MV-4-11 (cell line): ENCODE measurements at places on chromosomes 1 and 21.

DNA sequence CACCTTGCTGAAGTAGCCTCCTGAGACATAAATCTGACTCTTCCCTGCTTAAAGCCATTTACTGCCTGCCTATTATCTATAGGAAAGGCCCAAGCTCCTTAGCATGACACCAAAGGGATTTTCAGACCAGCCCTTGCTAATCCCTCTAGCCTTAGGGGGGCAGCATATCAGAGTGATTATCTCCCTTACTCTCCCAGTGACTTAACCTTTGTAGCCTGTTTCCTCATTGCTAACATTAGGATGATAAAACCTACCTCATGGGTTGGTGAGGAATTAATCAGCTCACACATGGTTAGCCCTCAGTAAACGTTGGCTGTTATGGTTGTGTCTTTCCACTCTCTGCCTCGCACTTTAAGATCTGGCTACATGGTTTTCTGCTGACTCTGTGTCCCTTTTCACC is 70.1 kb downstream of the ROR1 start:
- no peak for DNase-seq

DNA sequence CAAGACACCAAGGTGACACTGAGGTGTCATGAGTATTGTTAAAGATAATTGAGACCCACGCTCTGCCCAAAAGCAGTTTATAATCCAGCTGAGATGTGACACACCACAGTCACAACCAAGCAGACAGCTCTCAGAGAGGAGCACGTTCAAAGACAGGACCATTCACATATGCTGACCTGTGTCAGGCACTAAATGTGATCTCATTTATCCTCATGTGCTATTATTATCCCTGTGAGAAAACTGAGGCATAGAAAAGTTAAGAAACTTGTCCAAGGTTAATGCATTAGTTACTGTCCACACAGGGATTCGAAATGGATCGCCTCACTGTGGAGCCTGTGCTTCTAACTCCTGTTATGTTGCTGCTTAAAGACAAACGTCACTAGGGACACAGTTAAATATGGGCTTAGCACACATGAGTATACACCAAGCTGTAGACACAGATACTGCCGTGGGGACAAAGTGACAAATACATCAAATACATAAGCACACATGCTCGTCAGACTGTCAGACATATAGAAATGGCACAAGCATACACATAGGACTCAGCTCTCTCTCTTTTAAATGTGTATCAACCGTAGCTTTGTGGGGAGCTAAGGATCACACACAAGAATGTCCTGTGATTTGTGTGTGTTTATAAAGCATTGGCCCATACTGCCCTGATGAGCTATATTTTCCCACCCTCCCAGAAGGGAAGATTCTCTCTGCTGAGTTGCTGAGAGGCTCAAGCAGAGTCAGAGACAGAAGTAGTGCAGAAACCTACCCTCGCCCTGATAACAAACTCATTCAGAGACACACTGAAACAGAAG is 3.5 kb upstream of the IGSF8 start:
- no peak for DNase-seq

DNA sequence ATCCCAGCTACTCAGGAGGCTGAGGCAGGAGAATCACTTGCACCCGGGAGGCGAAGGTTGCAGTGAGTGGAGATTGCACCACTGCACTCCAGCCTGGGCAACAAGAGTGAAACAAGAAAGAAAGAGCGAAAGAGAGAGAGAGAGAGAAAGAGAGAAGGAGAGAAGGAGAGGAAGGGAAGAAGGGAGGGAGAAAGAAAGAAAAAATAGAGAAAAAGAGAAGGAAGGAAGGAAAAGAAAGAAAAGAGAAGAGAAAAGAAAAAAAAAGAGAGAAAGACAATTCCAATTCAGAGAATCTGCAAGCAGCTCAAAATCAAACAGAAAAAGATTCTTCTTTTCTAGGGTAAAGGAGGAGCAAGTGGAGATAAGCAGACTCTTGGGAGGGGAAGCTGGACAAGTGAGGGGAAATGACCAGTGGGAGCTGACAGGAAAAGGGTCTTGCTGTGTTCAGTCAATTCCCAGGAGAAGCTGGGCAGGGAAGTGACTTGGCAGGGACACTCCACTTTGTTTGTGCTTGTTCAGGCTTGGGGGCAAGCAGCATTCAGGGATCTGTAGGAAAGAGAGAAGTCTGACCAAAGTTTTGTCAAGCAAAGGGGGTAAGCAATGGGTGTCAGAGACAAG is 3.6 kb upstream of the CAPN2 start:
- DNase-seq: no peak

- DNase-seq: no peak
Measured at GRCh38 chr1:203799971-203800370, 4.5 kb downstream of the ZBED6 start.

DNA sequence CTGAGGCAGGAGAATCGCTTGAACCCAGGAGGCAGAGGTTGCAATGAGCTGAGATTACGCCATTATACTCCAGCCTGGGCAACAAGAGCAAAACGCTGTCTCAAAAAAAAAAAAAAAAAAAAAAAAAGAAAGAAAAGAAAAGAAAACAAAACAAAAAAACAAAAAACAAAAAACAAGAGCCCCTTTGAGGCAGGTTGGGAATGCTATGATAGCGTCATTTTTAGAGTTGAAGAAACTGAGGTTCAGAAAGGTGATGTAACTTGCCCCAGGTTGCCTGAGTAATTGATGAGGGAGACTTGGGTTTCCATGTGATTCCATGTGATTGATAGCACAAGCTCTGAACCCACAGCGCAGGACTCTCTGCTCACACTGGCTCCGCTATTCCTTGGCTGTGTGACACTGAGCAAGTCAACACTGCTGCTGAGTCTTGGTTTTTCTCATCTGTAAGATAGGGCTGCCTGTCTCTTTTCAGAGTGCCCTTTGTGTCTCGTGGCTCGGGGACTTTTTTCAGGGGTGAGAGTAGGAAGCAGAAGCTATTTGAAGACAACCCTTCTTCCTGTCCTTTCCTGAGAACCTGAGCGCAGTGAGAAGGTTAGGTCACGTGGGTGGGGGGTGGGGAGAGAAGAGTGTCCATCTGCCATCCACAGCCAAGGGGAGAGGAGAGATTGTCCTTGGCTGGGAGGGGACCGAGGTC is 2.5 kb downstream of the CNR2 start:
- no peak for DNase-seq

DNA sequence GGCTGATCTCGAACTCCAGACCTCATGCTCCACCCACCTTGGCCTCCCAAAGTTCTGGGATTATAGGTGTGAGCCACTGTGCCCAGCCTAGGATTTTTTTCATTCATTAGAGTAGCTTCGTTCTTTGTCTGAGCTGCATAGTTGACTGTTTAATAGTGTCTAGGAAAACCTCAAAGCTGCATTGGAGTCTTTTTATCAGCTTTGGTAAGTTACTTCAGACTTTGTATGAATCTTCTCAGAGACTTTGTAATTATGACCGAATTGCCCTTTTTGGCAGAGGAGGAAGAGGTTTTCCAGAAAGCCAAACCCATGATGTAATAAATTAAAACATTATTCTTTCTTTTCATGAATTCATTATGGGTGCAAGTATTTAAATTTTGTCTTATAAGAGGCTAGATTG is 5.1 kb downstream of the DNAJB4 start:
- no peak for DNase-seq

GRCh38 chr1:237910834-237911233 is 20.1 kb upstream of the ZP4 start:
- DNase-seq: no peak

DNA sequence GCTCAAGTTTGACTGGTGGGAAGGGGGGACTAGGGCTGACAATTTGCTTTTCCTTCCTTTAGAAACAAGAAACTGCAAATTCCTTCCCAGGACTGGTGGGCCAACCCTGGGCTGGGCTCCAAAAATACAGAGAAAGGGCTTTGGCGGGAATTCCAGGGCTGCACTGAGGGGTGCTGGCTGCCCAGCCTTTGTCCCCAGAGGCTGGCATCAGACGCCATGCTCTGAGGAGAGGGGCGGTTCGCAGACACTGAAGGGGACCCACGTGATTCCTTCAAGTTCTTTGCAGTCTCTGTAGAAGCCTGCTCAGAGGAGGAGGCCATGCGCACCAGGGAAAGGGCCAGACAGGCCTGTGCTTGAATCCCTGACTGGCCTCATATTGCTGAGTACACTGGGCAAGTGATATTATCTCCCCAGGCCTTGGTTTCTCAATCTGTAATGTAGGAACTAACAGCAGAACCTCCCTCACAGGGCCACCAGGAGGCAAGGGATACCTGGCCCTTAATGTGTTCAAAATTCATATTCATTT is 119.5 kb downstream of the EPHB2 start:
- no peak for DNase-seq

- DNase-seq: no peak
Measured at GRCh38 chr1:228311091-228311490, 95.5 kb downstream of the TRIM11 start.

DNA sequence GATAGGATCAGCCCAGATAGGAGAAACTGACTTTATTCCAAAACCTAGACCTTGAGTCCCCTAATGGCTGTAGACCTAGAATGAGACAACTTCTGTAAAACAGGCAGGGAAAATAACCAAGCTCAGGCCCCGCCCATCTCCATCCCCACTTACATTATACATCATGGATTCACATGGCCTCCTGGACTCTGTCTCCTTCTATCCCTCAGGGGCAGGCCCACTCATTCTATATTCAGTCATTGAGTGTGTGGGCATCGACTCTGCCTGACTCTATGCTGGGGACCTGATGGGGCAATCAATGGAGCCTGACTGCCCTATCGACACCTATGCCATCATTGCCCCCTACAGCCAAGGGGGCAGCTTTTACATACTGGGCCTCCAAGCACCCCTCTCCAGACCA is 6.4 kb downstream of the AVPR1B start:
- DNase-seq: no peak

DNA sequence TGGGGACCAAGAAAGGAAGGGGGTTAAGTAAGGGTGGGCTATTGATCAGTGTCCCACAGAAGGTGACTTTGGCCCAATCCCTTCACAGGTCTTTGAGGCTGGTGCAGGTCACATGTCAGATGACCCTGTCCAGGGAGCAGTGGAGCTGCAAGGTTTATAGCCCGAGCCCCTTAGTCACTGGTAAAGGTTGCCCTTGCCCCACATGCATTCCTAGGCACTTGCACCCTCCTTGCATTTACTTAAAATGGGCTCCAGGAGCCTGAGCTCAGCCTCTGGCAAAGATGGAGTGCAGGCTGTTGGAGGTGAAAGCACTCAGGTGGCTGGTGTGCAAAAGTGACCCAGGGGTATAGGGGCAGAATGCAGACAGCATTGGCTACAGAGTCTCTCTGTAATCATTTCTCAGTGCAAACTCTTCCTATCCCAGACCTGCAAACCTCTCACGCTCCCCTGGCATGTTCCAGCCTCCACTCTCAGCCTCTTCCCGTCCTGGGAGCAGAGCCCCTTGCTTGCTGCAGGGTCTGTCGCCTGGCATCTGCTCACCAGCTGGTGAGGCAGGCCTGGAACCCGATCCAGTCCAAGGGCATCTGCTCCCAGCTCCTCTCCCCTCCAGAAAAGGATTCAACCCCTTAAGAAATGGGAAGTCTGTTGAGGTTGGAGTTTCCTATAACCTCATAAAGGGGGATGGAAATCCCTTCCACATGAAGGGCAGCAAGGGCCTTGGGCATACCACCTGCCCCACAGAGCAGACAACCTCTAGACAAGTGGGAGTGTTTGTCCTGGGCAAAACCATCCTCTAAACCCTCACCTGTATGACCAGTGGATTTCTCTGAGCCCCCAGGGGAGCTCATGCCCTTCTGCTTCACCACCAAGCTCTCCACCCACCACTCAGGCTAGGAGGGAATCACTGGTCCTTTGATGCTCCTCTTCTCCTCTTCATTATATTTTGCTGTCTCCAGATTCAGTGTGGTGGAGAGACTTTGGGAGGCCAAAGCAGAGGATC is 23.1 kb upstream of the PTPRF start:
- no peak for DNase-seq

DNA sequence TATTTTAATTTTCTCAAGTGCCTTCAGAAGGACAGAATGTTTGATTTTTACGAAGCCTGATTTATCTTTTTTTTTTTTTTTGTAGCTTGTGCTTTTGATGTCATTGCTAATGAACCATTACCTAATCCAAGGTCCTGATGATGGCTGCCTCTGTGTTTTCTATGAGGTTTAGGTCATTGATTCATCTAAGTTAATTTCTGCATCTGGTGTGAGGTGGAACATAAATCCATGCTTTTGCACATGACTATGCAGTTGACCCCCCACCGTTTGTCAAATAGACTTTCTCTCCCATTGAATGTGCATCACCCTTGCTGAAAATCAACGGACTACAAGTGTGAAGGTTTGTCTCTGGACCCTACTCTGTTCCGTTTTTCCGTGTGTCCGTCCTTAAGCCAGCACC is 50.5 kb downstream of the COL6A1 start:
- no peak for DNase-seq

- no peak for DNase-seq
Measured at GRCh38 chr1:23798662-23799142, 1.9 kb downstream of the GALE start.

- no peak for DNase-seq
Measured at GRCh38 chr1:78830321-78830720, 176.2 kb downstream of the ADGRL4 start.

GRCh38 chr1:154703170-154703569 is 95.2 kb upstream of the ADAR start:
- no peak for DNase-seq

DNA sequence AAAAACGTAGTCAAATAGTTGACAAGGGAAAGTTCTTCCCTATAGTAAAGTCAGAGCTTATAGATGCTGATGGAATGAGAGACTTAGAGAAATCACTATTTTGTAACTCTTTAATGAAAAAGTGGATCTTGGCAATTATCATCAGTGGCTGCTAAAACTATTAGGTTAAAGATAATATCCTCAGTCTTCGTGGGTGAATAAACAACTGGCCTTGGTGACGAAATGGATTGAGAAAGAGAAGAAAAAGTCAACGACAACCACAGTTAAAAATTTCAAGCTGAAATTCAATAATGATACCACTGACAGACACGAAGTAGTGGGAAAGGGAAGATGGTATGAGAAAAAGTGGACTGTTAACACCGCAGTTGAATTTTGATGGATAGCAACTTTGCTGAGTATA is 90.0 kb upstream of the GNG4 start:
- DNase-seq: no peak

GRCh38 chr1:76843821-76844464 is 23.3 kb upstream of the ST6GALNAC5 start:
- no peak for DNase-seq

DNA sequence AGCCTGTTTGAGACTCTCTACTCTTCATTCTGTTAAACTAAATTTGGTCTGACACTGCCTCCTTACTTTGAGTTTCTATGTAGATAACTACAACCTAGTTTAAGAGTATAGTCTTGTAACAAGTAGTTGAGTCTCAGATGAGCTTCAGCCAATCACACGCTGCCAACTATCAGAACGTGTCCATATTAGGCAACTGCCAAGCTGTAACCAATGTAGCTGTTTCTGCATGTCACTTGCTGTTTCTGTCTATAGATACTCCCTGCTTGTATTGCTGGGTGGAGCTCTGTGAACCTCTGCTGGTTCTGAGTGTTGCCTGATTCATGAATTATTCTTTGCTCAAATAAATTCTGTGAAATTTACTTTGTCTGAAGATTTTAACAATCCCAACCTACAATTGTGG is 452.6 kb upstream of the NR5A2 start:
- no peak for DNase-seq
